ENCODE measurements at places on chromosomes 11 and 22.

DNA sequence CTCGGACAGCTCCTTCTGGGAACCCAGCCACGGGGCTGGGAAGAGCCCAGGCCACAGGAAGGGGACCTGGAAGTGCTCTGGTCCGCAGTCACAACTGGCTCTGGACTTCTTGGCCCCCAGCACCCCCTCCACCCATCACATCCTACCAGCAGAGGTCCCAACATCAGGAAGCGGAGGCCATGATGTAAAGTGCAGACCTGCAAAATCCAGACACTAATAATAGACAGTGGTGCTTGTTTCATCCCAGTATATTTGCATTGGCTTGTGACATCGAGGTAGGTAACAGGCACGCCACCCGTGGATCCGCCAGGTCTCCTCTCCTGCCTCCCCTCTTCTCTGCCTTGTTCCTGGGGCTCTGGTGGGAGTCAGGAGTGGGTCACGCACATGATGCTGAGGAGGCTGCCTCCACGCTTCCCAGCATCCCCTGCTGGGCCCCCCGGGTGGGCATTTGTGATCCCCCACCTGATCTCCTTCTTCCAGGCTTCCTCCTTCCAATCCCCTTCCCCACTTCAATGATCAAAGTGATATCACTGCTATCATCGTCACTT lies 1454.0 kb downstream of the BRD1 start:
- ATAC-seq = no peak

DNA sequence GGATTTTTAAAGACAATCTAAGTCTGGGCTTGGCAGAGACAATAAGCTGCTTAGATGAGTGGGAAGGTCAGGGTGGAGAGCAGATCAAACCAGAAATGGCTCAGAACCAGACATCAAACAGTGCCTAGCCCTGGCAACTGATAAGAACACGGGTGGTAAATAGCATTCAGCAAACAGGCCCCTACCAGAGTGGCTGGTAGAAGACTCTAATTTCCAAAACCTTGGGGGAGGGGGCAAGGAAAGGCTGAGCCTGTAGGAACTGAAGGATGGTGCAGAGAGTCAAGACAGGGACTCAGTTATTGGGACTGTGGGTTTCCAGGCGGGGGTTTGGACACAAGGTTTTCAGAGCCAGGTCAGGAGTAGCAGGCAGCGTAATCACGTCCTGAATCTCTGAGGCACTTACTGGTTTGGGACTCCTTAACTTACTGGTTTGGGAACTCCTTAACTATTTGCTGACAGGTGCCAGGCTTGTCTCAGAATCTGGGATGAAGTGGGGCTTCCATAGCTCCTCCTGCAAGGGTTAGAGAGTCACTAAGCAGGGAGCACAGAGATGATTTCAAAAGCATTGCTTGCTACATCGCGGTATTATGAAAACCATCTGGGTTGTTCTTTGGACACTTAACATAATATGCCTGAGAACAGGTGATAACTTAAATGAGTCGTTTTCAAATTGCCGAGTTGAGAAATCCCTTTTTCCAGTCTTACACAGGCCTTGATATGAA lies 5.7 kb upstream of the ABTB2 start:
- ATAC-seq = no peak

DNA sequence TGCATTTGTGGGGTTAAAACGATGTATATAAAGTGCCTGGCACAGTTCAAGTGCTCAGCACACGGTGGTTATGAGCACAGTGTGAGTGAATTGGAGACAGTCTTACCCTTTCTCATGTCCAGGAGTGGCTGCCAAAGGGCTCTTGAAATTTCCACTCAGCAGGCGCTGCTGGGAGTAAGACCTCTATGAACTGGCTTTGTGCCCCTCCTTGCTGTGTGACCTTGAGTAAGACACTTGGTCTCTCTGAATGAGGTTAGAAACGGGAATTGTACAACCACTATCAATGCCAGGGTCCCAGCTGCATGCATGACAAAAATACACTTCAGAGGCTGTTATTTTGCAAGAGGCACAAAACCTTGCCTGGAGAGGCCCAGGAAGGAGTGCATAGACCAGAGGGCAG lies 86.6 kb downstream of the TSPAN18 start:
- no peak for ATAC-seq

GRCh38 chr11:88169471-88169870 lies 5.8 kb downstream of the RAB38 start:
- no peak for ATAC-seq

DNA sequence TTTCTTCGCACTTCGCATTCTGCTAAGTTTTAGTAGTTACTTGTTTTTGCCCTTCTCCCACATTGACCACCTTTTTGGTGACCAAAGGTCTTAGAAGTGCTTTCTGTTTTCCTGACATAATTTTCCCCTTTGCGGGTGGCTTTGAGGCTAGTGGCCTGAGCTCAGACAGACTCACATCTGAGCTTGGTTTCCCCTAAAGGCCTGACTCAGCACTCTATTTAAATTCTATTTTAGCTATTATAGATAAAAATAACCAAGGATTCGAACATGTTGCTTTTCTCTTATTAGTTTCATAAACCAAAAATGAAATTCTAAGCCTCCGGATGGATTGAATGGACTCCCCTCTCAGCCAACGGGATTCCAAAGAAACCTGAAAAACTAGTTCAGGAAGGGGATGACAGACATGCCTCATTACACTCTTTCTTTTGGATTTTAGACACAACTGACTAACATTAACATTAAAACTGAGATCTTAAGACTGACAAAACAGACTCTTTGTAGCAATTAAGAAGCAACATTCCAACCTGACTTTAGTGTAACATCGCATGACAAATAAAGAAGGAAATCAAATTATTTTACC lies 258.5 kb downstream of the LUZP2 start:
- no peak for ATAC-seq

DNA sequence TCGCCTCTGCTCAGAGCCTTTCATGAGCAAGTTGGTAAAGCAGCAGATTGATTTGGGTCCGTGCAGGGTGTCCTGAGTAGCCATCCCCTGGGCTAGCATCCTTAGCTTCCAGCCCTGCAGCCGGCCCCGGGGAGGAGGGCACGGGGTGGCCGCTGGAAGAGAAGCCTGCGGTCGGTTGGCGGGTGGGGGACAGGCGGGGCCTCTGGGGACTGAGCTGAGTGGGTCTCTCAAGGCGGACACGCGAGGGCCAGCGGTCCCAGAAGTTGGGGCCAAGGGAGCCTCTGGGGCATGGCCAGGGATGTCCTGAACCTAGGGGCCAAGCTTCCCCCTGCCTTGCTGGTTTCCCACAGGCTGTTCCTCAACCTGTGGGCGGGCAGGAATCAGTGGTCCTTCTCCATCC lies 143.0 kb downstream of the TBC1D22A start:
- no peak for ATAC-seq

All from gastroesophageal sphincter (tissue), 4 donors.